ENCODE measurements at places on chromosomes 5 and 9.

- DNase-seq, result no peak
These were observed 10.2 kb downstream of the SLC6A18 start for GRCh38 chr5:1235379-1235778.

- DNase-seq, result no peak
These were observed 102.6 kb upstream of the TBC1D2 start for GRCh38 chr9:98357921-98358535.

DNA sequence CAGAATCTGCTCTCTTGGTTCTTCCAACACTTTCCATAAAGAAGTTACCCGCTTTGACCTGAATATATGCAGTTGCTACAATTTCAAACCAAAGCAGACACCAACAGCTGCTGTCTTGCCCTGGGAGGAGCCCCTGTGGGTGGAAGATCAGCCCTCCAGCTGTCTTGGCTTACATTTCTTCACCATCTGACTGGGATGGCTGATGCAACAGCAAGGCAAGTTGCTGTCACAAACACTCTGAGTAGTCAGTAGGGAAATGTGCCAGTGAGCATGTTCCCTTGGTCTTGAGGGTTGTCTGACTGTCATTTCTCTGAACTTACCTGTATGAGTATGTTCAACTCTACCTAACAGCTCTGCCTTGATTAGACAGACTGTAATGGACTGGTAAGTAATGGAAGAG is 152.9 kb downstream of the SGCD start:
- DNase-seq, result peak; percentile 31

DNA sequence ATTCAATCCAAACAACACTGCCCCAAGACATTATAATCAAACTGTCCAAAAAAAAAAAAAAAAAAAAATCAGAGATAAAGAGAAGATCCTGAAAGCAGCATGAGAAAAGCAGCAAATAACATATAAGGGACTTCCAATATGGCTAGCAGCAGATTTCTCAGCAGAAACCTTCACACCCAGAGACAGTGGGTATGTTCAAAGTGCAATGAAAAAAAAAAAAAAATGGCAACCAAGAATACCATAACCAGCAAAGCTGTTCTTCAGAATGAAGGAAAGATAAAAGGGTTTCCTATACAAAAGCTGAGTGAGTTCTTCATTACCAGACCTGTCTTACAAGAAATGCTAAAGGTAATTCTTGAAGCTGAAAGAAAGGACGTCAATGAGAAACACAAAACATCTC is 32.1 kb downstream of the UBTD2 start:
- DNase-seq, result no peak

- DNase-seq, result no peak
These were observed 33.9 kb downstream of the DOCK2 start for GRCh38 chr5:169670769-169671525.

- DNase-seq, result no peak
These were observed 386.1 kb downstream of the NTRK2 start for GRCh38 chr9:85055506-85056202.

DNA sequence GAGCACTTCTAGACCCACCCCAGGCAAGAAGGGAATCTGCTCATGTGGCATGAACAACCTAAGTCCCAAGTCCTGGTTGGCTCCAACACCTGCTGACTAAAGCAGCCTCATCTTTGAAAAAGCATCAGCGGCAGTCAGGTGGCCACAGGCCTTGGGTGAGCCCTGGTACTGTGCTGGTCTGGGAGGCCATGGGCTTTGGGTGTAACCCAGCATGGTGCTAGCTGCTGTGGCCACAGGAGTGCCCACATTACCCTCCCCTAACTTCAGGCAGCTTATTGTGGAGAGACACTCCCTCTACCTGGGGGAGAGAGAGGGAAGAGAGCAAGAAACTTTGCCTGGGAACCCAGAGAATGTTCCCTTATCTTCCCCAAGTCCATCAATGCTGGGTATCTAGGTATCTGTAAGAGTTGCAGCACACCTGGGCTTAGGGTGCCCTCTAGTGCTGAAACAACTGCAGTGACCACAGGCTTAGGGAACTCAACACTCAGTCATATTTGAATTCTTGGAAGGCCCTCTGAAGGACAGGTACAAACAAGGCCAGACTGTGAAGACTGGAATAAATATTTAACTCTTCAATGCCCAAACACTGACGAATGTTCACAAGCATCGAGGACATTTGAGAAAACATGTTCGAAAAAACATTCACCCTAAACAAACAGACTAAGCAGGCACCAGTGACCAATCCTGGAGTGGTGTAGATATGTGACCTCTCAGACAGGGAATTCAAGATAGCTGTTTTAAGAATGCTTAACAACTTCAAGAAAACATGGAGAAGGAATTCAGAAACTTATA is 69.9 kb upstream of the OR2K2 start:
- no peak for DNase-seq

- no peak for DNase-seq
These were observed 163.5 kb downstream of the SEMA6A start for GRCh38 chr5:116411101-116411571.

DNA sequence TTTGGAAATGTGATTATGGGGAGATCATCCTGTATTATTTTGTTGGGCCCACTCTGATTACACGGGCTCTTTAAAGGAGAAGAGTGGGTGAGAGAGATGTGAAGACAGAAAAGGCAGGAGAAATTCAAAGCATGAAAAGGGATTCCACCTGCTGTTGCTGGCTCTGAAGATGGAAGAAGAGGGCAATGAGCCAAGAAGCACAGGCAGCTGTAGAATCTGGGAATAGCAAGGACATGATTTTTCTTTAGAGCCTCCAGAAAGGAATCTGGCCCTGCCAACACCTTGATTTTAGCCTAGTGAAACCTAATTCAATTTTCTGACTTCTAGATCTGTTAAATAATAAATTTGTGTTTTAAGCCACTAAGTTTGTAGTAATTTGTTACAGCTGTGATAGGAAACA is 11.3 kb downstream of the C9 start:
- DNase-seq, result no peak

DNA sequence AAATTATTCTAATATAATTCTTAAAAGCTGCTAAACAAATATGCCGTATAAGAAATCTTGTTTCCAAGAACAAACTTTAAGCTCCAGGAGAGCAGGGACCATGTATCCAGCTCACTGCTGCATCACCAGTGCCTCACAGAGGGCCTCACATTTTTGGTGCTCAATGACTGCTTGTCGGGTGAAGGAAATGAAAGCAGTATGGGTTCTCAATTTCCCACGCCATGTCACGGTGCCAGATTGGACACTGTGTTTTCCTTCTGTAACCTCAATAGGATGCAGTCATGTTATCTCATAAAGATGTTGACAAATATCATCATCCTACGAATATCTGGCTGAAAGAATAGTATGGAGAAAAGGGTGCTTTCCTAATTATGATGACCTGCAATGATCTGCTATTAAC is 64.7 kb downstream of the POU5F2 start:
- DNase-seq, result no peak

- peak; percentile 35 for DNase-seq
These were observed 73.3 kb upstream of the PHF24 start for GRCh38 chr9:34884747-34885189.

DNA sequence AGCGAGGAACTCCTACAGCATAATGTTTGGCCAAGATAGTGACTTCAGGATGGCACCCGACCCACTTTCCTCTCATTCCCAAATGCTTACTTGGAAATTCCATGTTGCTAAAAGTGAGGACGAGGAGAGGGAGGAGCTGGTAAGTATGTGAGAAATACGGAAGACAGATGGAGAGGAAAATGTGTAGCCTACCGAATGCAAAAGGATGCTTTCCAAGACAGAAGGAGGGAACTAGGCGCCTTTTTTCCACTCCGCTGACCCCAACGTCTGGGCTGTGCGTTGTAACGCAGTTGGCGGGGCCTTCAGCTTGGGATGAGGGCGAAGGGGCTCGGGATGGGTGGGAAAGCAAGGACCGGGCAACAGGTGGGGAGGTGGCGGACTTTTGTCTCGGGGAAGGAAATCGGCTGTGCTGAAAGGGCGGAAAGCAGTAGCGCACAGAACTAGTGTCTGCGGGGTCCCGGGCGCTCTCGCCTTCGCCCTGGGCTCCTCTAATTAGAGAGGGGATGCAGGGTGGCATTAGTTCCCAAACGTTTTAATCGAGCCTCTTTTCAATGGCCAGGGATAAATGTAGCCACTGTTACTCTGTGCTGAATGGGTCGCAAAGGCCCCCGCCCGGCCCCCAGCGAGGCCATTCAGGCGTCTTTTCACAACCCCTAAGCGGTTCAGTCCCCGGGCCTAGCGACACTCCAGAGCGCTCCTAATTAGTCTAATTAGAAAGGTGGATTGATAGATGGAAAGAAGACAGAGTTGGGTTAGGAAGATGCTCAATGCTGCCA is 12.6 kb downstream of the FOXD1 start:
- no peak for DNase-seq

DNA sequence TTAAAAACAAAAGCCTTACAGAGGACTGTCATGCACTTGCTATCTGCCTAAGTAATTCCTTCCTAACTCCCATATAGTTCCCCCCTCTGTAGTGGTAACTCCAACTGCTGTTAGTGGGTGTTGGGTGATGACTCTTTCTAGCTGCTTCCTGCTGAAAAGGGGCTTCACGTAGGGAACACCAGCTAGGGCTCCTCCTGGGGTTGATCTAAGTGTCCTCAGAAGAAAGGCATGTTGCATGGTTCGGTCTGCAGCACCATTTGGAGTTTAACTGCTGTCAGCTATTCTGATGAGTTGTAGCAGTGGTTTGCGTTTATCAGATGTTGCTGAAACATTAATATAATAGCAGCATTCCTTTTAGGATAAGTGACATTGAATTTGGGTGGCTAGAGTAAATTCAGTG is 281.9 kb upstream of the TUSC1 start:
- DNase-seq, result no peak

DNA sequence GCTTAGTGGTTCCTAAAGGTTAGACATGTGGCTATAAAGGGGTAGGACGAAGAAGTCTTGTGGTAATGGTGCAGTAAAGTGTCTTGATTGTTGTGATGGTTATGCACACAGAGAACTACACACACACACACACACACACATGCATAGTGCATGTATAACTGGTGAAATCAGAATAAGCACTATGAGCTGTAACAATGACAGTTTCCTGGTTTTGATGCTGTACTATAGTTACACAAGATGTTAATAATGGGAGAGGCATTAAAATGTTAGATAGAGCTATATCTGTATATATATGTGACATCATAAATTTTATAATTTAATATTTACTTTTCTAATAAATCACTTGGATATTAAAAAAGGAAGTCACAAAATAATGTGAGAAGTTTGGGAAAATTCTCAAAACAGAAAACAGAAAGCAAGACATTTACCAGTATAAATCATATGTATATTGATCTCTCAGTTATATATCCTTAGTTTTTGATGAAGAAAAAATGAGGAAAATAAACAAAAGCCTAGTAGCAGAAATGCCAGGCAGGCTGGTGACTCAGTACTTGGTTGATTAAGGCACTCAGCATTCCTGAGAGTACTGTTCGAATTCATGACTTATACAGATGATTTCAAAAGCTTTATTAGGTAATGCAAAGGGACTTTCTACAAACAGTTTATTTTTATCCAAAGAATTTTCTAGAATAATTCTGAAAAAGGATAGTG is 350.5 kb upstream of the DAB2 start:
- DNase-seq, result no peak

GRCh38 chr9:115739096-115739875 is 414.3 kb upstream of the PAPPA start:
- DNase-seq, result no peak

All from stimulated activated CD8-positive, alpha-beta memory T cell treated with anti-CD3 and anti-CD28 coated beads, Interleukin-4, amount 100 ng/mL, for 48 hours (primary cell).